ENCODE measurements at places on chromosomes 4 and X.
A peak's percentile ranks its signal among the peaks of the same experiment; 100 is the strongest.

DNA sequence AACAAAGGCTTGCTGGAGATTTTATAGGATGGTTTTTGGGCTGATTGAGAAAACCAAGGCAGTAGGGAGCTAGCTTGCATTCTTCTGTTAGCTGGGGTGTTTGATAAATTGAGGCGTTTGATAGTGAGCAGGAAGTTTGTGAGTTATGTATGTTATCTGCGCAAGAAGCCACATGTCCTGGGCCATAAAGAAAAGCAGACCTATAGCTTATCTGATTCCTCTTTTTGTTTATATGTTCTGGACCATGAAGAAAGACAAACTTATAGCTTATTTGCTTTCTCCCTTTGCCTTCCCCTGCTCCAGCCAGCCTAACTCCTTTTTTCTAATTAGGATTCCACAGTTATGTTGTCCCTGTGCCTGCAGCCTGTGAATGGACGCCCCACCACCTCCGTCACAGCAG lies 9.2 kb downstream of the HNRNPH2 start:
- peak; percentile 1 for DNase-seq

DNA sequence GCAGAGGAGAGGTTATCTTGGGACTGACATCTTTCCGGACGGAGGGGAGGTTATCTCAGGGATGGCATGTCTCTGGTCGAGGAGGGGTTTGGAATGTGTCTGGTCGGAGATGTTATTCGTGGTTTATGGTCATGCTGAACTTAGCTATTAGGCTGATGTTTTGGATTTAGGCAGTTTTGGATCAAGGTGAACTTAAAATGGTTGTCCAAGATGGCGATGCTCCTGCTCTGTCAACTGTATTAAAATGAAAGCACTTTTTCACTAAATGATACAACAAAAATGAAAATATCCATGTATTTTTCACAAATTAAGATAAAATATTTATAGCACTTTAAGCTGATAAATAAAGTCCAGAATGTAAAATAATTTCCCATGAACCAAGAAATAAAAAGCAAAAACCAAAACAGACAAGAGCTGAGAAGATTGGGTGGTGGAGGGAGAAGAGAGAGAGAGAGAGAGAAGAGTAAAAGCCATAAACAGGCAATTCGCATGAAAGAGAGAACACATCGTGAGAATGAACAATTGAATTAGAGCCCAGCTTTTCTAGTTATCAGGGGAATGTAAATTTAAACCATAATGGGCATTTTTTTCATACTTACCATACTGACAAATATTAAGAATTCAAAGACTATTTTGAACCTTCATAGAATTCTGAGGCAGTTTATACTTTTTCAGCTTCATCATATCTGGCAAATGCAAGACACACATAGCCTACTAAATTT lies 2236.0 kb upstream of the AGA start:
- no peak for DNase-seq

- peak; percentile 83 for DNase-seq
Measured at GRCh38 chr4:37802068-37802666, 24.3 kb upstream of the PGM2 start.

DNA sequence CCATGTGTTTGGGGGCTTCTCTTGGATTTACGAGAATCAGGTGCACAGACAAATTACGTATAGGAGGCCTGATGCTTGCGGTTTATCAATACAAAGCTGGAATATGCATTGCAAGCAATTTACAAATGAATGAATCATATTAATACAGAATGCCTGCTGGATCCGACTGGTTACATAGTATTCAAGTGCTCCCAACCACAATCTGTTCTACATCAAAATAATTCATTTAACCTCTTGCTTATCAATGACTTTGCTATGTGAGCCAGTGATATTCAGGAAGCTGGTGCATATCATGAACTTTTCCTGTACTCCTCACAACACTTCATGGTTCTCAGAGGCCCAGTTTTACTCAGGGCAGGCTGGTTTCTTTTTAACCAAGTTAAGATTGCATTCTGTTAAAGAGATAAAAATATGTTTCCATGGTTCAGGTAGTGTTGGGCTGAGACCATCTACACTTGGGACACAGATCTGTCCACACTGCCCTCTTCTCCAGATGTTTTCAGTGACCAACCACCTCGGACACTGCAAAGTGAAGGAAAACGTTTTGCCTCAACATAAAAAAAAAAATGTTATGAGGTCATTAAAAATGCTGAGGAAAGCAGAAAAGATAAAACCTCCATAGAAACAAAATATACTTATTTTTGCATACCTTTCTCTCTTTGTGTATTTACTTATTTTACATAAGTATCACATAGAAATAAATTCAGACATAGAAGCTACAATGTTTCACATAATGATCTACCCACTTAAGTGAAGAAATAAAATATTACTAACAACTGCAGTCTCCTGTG lies 200.1 kb upstream of the VCX3A start:
- DNase-seq, result no peak

- DNase-seq, result no peak
Measured at GRCh38 chrX:17735406-17735805, 1.9 kb upstream of the SCML1 start.

- DNase-seq, result no peak
Measured at GRCh38 chr4:66653937-66654336, 891.4 kb downstream of the CENPC start.

GRCh38 chr4:142656178-142656577 lies 189.9 kb downstream of the INPP4B start:
- peak; percentile 2 for DNase-seq

- DNase-seq, result no peak
Measured at GRCh38 chr4:7845493-7846128, 94.0 kb downstream of the AFAP1 start.

DNA sequence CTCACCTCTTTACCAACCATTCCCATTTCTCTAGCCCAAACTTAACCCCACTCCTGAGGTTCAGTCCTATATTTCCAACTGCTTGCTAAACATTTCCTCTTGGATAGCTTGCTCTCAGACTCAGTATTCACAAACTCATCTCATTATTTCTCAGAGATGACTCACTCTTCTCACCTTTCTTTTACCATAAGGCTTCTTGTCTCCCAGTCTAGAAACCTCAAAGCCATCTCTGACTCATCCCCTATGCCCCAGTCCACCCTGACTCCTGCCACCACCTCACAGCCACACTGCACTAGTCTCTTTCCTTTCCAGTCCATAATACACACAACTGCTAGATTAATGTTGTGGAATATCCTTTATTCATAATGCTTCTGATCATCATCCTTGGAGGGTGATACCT lies 4.8 kb downstream of the FRMPD3 start:
- DNase-seq, result no peak

- DNase-seq, result peak; percentile 65
Measured at GRCh38 chrX:17377091-17377717, 2.2 kb downstream of the NHS start.

GRCh38 chr4:106149911-106150310 lies 166.1 kb downstream of the TBCK start:
- no peak for DNase-seq

DNA sequence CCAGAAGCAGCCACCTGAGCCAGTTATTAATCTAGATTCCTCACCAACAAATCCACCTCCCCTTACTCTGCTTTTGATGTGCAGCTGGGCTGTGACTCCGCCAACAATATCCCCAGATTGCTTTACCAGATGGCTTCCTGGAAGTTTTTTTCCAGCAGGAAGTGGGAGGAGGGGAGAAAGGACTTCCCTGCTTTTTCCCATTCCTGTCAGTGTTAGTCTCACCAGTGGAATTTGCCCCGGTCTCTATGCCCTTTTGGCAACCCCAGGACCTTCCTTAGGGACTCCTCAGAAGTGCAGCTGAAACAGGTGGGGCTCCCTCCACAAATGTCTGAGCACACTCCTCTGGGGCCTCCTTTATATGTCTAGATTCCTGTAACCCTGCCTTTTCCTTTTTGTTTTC lies 465.2 kb upstream of the IGFBP7 start:
- DNase-seq, result no peak

DNA sequence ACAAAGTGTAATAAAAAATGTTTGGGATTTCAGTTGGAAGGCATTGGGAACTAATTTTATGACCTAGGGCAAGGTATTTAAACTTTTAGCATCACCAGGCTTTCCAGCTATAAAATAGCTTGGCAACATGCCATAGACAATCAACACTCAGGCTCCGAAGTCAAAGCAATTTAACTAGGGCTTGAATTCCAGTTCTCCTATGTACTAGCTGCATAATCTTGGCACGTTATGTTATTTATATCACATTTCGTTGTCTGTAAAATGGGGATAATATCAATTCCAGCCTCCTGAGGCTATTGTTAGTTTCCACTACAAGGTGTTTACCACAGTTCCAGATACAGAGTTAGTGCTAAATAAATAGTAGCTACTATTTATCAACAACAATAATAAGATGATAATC lies 78.8 kb downstream of the DMD start:
- DNase-seq, result no peak

DNA sequence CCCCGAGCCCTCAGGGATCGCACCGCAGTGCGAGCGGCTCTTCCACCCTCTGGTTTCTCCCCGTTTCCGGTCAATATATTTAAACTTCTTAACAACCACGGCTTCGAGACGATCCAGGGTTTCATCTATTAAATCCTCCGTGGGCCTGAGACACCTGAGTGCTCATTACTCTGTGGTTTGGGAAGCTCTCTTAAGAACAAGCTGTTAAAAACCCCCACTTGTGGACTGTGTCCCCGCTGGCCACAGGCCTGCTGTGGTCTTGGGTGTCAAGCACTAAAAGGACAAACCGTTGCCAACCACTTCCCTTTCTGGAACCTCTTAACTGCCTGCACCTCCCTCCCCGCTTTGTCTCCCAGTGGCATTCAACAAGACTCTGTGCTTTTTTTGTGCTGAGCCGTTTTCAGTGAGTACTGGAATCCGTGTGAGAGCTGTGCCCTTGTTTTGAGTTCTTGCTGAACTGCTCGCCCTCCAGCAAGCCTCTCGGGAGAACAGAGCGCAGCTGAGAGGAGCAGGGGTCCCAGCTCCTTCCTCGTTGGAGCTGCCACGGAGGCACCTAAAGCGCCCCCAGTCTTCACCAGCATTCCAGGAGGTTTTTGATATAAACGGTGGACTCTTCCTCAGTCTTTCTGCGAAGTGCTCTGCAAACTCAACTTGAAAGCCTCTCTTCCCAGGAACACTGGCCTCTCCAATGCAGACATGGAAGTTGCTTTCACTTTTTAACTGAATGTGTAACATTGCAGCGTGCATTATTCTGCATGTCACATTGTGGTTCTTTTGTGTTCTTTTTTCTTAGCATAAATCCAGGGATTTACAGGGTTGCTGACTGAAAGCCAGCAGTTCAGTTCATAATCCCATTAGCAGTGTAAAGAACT lies 691 bp upstream of the IGFBP7 start:
- peak; percentile 83 for DNase-seq

- DNase-seq, result no peak
Measured at GRCh38 chr4:146674829-146675570, 36.3 kb downstream of the POU4F2 start.

GRCh38 chr4:156401371-156401770 lies 447.7 kb upstream of the CTSO start:
- no peak for DNase-seq

DNA sequence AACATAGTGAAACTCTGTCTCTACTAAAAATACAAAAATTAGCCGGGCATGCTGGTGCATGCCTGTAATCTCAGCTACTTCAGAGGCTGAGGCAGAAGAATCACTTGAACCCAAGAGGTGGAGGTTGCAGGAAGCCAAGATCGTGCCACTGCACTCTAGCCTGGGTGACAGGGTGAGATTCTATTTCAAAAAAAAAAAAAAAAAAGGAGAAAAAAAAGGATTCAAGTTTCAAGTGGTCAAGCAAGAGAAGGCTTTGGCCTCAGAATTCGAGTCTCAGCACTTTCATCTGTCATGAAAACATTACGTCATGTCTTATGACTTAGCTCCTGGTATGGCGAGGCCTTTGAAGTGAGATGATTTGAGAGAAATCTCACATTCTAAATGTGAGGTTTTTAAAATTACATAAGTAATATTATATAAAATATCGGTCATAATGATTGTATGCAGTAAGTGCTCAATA lies 21.2 kb upstream of the DHRSX start:
- no peak for DNase-seq

GRCh38 chr4:141036786-141037185 lies 96.5 kb downstream of the RNF150 start:
- no peak for DNase-seq

- DNase-seq, result no peak
Measured at GRCh38 chr4:26482508-26483462, 7.5 kb downstream of the CCKAR start.

DNA sequence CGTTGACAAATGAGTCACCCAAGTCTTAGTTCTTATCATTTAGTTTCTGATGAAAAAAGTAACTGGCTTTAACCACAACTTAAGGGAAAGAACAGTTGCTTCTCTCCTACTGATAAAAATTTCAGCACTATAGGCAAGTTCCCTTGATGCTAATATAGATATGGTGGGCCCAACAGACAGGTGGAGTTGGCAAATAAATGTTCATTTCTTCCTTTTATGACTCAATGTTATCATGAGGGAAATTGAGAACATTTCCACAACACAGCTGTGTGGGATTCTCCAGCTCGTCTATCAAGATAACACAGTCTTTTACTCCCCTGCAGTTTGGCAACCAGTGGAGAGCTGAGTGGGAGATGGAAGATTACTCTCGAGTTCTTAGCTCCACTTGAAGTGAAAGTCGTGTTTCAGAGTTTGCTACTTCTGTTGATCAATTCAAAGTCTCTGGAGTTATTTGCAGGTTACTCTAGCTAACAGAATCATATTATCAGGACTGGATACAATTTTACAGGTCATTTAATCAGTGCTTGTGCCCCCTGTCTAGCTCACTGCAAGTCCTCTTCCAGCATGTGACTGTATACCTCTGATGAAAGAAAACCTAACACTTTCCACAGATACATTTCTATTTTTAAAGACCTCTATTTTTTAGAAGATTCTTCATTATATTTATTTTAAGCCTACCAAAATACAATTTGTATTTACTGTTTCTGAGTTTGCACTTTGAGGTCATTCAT lies 270.6 kb upstream of the GK2 start:
- DNase-seq, result peak; percentile 2

GRCh38 chr4:42570221-42570620 lies 86.7 kb downstream of the ATP8A1 start:
- peak; percentile 13 for DNase-seq

DNA sequence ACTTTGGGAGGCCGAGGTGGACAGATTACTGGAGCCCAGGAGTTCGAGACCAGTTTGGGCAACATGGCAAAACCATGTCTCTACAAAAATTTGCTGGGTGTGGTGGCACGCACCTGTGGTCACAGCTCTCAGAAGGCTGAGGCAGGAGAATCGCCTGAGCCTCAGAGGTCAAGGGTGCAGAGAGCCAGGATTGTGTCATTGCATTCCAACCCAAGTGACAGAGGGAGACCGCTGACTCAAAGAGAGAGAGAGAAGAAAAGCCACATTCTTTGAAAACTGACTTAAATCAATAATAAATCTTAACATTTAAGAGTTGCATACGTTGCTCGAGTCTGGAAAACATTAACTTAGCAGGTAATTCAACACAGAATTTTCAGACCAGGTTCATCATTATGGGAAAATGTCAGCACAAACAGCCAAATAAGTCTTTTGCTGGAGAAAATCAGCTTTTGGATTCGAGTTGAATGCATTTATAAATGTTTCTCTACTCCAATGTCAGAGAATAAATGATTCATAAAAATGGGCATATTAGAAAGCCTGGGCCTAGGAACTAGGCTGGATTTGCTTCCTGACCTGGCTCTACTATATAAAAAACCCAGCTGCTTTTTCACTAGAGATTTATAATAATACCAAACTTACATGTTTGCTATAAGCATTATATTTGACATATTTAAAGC lies 68.3 kb upstream of the RBPJ start:
- no peak for DNase-seq

GRCh38 chrX:123731987-123732669 lies 724 bp downstream of the THOC2 start:
- no peak for DNase-seq
